Right kidney (tissue), 9 donors: ENCODE measurements at places on chromosomes 5 and 9.

DNA sequence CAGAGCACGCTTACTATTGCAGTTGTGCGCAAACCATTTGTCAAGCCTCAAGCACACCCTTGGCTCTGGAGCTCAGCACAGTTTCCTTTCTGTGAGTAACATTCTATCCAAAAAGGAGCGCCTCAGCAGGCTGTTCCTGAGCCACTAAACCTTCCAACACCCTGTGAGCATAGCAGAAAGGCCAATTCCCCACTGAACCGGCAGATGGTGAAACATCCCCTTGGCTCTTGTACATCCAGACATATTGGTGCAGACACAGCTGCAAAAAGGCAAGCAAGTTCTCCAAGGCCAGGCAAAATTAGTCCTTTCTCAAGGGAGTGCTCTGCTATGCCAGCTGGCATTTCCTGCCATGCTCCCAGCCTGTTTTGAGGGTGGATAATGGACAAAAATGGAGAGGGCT lies 44.1 kb upstream of the CEMIP2 start:
- DNase-seq: no peak

DNA sequence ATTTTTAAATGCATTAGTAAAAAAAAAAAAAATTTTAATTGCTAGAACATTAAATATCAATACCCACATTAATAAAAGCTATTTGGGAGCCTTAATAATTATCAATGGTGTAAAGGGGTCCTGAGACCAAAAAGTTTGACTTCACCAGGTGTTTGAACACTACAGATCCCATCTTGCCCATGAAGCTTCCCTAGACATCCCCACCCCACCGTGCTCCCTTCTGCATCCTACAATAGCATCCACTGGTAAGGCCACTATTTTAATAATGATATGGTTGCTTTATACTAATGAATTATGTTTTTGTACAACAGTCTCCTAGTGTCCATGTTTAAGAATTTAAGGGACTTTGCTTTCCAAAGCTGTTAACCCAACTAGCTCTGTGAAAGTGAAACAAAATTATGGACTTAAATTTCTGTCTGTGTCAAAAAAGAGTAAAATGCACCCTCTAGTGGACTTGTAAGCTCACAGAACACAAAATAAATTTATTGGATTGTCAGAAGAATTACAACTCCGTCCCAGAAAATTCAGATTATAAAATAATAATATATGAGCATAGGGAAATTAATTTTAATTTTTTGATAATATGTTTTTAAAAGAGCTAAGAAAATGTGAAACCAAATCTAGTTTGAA lies 76.0 kb downstream of the ARL15 start:
- DNase-seq: no peak

DNA sequence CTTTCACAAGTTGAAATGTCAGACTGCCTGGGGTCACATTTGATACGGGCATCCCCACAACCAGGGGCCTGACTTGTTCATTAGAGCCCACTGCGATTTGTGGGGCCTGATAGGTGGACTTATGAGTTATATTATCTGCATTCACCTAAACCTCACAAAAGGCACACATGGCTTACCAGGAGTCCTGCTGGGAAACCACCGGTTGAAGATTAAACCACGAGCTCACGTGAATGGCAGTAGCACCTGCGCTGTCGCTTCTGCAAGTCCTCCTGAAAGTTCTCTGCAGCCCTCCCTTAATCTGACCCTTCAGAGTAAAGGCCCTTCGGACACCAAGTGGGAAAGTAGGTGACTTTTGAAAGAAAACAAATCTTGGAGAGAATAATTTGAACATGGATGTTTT lies 68.9 kb downstream of the PPIC start:
- DNase-seq: no peak

DNA sequence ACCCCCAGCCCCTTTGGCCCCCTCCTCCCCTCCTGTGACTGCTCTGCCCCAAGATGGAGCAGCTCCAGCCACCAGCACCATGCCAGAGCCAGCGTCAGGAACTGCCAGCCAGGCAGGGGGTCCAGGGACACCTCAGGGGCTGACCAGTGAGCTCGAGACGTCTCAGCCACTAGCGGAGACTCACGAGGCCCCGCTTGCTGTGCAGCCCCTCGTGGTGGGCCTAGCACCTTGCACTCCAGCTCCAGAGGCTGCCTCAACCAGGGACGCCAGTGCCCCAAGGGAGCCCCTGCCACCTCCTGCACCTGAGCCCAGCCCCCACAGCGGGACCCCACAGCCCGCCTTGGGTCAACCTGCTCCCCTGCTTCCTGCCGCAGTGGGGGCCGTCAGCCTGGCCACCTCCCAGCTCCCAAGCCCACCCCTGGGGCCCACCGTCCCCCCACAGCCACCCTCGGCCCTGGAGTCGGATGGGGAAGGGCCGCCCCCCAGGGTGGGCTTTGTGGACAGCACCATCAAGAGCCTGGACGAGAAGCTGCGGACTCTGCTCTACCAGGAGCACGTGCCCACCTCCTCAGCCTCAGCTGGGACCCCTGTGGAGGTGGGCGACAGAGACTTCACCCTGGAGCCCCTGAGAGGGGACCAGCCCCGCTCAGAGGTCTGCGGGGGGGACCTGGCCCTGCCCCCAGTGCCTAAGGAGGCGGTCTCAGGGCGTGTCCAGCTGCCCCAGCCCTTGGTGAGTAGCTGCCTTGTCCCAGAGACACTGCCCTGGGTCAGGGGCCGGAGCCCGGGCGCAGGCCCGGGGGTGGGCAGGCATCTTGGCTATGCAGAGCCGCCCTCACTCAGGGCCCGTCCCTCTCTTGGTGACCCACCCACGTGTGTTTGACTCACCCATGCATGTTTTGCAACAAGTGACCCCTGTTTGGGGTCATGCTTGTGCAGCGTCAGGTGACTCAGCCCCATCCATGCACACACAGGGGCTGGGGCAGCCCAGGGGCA lies 105.2 kb downstream of the WNK2 start:
- no peak for DNase-seq

DNA sequence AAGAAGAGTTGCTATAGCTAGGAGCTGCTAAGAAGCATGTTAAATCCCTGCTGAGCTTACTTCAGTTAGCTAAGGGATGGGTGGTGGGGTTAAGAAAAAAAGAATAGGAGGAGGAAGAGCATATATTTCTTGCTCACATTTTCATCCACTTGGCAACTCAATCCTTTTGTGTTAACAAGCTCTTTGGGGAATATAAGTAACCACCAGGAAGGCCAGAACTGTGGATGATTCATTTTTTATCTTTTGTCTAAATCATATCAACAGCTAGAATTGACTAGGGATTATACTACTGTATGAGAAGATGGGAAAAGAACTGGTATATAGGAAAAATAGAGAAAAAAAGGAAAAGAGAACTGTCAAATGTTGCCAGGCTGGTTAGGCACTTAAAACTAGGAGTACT lies 555.3 kb upstream of the ARRDC3 start:
- no peak for DNase-seq
